ENCODE measurements at places on chromosomes 1 and 21. TPM values are rescaled to one million over a fixed set of nuclear protein-coding genes. Genes with fewer than 3 reads are reported as not detected.

- DNase-seq = no peak
- no peak overlapping the region for H3K27ac ChIP-seq
- H3K27me3 ChIP-seq = peaks cover 35% of the 10 kb centered on the region
- no peaks in the 10 kb centered on the region for H3K36me3 ChIP-seq
Measured at GRCh38 chr1:157982136-157982535, 11.3 kb upstream of the KIRREL1 start.

The MRAP gene
- total RNA-seq = not detected

- peak overlapping the region; percentile 79 for H3K27ac ChIP-seq
- H3K4me3 ChIP-seq = no peak overlapping the region
- peaks cover 38% of the 10 kb centered on the region for H3K4me1 ChIP-seq
- no peaks in the 10 kb centered on the region for H3K27me3 ChIP-seq
Measured at GRCh38 chr21:35275776-35276175, 226.7 kb upstream of the RUNX1 start.

- DNase-seq = no peak
- H3K4me3 ChIP-seq = no peak overlapping the region
- no peaks in the 10 kb centered on the region for H3K36me3 ChIP-seq
- no peaks in the 10 kb centered on the region for H3K4me1 ChIP-seq
- H3K27me3 ChIP-seq = no peaks in the 10 kb centered on the region
- no peak overlapping the region for H3K27ac ChIP-seq
Measured at GRCh38 chr1:51284487-51284954, 45.8 kb downstream of the TTC39A start.

DNA sequence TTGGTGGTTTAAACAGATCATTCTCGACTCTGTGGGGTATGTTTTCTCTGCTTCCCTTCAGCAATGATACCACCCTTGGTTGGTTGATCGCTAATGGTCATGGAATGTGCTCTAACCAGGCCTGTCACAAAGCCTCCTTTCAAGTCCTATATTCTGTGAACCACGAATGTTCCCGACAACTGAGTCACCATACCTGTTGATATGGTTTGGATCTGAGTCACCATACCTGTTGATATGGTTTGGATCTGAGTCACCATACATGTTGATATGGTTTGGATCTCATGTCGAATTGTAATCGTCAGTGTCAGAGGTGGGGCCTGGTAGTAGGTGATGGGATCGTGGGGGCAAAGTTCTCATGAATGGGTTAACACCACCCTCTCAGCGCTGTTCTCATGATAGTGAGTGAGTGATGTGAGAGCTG is 10.2 kb upstream of the CAMK2N1 start:
- H3K27me3 ChIP-seq = no peaks in the 10 kb centered on the region
- DNase-seq = peak; percentile 98
- H3K4me1 ChIP-seq = peaks cover 47% of the 10 kb centered on the region
- peak overlapping the region; percentile 98 for H3K27ac ChIP-seq
- H3K36me3 ChIP-seq = peaks cover 13% of the 10 kb centered on the region

- no peaks in the 10 kb centered on the region for H3K4me1 ChIP-seq
- no peaks in the 10 kb centered on the region for H3K36me3 ChIP-seq
- H3K4me3 ChIP-seq = no peak overlapping the region
Measured at GRCh38 chr1:80818211-80818610, 982.5 kb upstream of the ADGRL2 start.

The HSD3B1 gene
- not detected for total RNA-seq

DNA sequence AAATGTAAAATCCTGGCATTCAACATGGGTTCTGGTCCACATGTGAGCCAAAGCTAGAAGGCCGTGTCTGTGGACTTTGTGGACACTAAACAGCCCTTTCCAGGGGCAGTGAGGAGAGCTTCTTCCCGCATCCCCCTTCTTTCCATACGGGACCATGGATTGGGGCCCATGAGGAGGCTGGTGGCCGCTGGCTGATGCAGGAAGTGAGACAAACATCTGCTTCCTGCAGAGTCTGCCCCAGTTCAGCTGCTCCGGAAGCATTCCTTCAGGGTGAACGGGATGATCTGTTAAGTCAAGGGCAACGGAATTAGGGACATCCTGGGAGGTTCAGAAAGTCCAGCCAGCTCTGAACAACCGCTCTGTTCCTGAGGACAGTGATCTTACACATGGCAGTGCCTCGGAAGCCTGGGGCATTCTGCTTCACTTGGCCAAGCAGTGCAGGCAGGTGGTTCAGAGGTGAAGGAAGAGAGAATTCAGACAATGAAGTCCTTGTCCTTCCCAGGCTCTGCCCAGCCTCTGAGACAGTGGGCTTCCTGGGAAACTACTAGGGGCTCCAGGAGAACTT is 1.5 kb downstream of the CA6 start:
- no peaks in the 10 kb centered on the region for H3K27me3 ChIP-seq
- peaks cover 3% of the 10 kb centered on the region for H3K4me1 ChIP-seq
- DNase-seq = no peak
- H3K4me3 ChIP-seq = no peak overlapping the region
- H3K36me3 ChIP-seq = no peaks in the 10 kb centered on the region

DNA sequence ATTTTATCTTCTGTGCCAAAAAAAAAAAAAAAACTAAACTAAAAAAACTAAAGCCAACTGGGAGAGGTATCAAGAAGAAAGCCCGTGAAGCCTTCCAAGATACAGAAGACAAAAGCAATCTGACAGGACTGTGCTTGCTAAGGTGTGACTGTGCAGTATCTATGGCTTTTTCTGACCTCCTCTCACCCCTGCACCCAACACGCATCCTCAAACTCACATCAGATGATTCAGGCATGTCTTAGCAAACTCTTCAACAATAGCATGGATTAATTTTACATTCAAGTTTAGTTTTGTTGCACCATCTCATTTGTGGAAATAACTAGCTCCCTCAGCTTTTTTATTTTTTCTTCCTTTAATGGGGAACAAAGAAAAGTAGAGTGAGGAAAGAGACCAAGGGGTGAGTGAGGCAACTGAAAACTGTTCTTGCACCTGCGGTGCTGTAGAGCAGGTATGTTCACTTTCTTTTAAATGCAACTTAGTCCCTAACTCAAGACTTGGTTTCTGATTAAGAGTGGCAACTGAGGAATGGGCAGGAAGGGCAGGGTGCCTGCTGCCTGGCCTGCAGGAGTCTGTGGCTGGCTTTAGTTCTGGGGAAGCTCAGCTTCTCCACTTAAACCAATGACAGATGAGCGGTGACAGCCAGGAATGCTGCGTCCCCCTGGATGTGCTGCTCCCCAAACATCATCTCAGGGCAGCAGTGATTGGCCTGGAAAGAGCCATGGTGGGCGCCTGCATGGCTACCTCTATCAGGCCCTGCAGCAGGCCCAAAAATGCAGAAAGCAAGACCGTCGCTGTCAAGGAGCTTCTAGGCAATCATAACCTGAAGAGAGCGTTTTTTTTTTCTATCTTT is 71.3 kb upstream of the LRRC8B start:
- H3K27me3 ChIP-seq = no peaks in the 10 kb centered on the region
- H3K4me1 ChIP-seq = peaks cover 8% of the 10 kb centered on the region
- no peak overlapping the region for H3K4me3 ChIP-seq
- no peak for DNase-seq
- no peaks in the 10 kb centered on the region for H3K36me3 ChIP-seq

DNA sequence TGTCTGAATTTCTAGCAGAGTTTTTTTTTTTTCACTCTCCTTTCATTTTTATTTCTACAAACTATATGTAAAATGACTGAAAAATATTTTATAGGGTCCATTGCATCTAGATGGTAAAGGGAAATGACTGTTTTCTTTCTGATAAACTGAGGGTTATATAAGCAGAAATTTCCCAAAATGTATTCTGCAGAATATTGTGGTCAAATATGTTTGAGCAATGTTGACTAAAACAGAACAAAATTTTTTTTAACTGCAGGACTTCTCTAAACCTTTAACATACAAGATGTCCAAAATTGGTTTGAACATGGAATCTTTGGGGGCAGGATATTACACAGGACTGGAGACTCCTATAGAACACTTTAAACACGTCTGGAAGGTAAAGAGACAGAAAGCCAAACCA is 190.5 kb downstream of the TOMM20 start:
- H3K4me3 ChIP-seq = no peak overlapping the region
- no peak overlapping the region for H3K27ac ChIP-seq
- no peaks in the 10 kb centered on the region for H3K36me3 ChIP-seq
- H3K27me3 ChIP-seq = no peaks in the 10 kb centered on the region
- DNase-seq = no peak
- H3K4me1 ChIP-seq = peaks cover 18% of the 10 kb centered on the region

- H3K27me3 ChIP-seq = no peaks in the 10 kb centered on the region
- H3K4me1 ChIP-seq = no peaks in the 10 kb centered on the region
- no peak for DNase-seq
- H3K4me3 ChIP-seq = no peak overlapping the region
- H3K36me3 ChIP-seq = no peaks in the 10 kb centered on the region
- H3K27ac ChIP-seq = no peak overlapping the region
Measured at GRCh38 chr1:36525166-36525565, 42.5 kb upstream of the CSF3R start.

Measured in PC-3 (cell line).